Brain pericyte (primary cell): ENCODE measurements at places on chromosomes 4 and X.

- no peak for DNase-seq
These were observed 37.9 kb upstream of the FGFBP2 start for GRCh38 chr4:16000708-16001483.

- no peak for DNase-seq
These were observed 124.4 kb downstream of the CPE start for GRCh38 chr4:165502916-165503907.

DNA sequence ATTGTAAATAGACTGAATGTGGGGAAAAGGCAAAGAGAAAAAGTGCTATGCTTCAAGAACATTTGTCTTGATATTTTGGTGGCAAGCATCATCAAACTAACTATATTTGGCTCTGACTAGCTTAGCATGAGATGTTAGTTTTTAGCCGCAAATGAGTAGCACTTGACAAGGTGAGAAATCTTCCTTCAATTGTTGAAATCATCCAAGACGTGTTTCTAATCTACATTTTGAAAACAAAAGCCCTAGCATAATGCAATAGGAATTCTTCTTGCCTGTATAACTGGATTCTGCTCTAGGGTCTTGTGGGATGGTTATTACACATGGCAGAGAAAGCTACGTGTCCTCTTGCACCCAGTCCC is 92.5 kb downstream of the SORBS2 start:
- DNase-seq, result no peak

DNA sequence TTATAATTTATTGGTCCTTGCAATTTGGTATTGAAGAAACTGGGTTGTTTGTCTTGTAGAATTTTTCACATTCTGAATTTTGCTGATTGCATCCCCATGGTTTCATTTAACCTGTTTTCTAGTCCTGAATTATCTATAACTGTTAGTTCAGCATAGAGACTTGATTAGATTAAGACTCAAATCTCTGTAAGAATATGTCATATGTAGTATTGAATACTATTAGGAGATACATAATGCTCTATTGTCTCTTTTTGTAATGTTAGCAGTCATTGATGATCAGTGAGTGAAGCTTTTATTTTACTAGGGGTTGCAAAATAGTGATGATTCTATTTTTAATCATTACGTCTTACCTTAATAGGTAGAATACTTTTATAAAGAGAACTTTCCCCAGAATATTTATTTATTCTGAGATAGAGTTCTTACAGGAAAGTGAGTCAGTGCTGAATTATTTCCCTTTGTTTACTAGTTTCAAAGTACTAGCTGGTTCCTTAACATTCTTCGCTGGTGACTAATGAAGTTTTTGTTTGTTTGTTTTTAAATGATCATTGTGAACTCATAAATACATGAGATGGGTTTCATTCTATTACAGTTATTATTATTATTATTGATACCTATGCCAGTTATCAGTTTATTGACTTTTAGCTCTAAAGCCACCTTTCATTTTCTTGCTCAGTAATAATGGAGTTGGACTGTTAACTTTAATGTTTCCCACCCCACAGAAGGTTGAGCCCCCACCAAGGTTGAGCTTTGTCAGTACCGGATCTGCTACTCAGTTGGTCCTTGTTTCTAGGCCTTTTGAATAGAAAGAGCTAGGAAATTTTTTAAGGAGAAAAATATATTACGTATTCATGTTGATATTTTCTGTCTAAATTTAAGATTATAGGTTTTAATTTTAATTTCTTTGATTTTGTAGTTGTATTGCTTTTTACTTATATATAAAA is 102.3 kb downstream of the LARP1B start:
- DNase-seq, result no peak

- DNase-seq, result no peak
These were observed 179.9 kb upstream of the PPP3CA start for GRCh38 chr4:101527188-101527587.
